Astrocyte of the spinal cord (primary cell): ENCODE measurements at places on chromosomes 3 and 15.

DNA sequence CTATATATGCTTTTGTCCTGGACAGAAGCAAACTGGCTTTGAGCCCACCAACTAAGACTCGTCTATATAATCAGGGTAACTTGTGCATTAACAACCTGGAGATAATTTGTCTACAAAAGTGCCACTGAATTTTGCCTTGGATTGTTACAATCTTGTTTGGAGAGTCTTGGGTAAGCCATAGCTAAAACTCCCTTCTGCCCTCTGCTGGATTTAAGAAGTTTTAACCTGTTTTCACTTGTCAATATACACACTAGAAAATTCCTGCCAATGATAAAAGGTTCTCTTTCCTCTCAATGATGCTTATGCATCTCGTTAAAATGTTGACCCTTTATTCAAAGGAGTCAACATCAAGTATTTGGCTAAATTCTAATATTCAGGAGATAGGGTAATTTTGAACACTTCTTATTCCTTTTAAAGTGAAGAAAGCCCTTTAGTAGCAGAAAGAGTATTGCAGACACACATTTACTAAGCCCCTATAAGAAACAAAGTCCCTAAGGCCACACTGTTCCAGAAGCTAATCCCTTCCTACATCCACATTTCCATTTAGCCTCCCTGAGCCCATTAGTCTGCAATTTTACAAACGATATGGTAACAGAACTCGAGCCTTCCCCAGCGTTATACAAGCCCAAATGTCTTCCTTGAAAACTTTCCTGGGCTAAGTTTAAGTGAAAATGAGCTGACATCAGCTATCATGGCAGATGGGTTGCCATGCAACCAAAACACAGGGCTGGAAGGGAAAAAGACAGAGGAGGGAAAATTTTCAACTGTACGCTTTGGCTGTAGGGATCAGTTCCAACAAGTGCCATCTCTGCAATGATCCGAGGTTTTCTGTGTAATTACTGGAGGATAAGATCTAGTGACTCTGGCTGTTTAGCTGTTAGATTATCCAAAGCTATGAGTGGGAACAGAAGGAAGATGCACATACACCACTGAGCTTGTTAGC is 75.9 kb upstream of the FGF12 start:
- peak; percentile 60 for DNase-seq

DNA sequence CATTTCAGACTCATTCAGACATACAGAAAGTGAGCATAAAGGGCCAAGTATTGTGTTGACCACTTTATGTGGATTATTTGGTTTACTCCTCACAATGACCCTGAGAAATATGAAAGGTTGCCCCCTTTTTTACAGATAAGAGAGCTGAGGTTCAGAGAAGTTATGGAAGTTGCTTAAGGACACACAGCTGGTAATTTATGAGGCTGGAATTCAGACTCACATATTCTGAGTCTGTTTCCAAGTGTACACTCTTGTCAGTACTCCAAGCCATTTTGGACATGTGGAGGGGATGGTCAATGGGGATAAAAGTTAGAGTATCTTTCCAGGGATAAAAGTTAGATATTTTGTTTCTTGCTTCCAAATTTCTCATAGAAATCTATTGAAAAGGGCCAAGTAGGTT is 15.9 kb downstream of the ITPR1 start:
- no peak for DNase-seq

GRCh38 chr15:51589881-51590568 is 32.5 kb downstream of the DMXL2 start:
- no peak for DNase-seq

- peak; percentile 32 for DNase-seq
Measured at GRCh38 chr15:24878153-24878552, 76.6 kb upstream of the SNRPN start.

GRCh38 chr3:129820587-129820986 is 72.9 kb downstream of the TMCC1 start:
- DNase-seq = no peak

GRCh38 chr3:194272221-194272620 is 78.9 kb downstream of the CPN2 start:
- no peak for DNase-seq

DNA sequence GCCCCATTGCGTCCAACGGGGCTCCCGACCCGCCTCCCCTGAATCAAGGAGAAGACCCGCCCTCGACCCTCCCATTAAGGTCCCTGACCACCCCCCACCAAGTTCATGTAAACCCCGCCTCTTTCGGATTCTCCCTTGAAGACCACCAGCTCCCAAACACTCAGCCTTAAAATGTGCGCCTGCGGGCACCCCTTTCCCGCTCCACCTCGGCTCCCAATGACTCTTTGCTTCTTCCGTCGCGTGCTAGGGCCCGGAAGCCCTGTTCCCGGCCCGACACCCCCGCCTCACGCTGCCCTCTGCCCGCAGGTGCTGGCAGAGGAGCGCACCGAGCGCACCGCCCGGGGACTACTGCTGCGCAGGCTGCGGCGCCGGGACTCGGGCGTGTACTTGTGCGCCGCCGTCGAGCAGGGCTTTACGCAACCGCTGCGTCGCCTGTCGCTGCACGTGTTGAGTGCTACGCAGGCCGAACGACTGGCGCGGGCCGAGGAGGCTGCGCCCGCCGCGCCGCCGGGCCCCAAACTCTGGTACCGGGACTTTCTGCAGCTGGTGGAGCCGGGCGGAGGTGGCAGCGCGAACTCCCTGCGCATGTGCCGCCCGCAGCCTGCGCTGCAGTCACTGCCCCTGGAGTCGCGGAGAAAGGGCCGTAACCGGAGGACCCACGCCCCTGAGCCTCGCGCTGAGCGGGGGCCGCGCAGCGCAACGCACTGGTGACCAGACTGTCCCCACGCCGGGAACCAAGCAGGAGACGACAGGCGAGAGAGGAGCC is 2.7 kb upstream of the LSMEM2 start:
- no peak for DNase-seq

- peak; percentile 39 for DNase-seq
Measured at GRCh38 chr3:49906073-49906743, 2.5 kb upstream of the MST1R start.

GRCh38 chr3:15428539-15428938 is 1.1 kb downstream of the EAF1 start:
- DNase-seq = peak; percentile 14
